ENCODE measurements at places on chromosomes 12 and 14.

GRCh38 chr12:94674835-94675234 lies 24.5 kb upstream of the TMCC3 start:
- no peak for DNase-seq

DNA sequence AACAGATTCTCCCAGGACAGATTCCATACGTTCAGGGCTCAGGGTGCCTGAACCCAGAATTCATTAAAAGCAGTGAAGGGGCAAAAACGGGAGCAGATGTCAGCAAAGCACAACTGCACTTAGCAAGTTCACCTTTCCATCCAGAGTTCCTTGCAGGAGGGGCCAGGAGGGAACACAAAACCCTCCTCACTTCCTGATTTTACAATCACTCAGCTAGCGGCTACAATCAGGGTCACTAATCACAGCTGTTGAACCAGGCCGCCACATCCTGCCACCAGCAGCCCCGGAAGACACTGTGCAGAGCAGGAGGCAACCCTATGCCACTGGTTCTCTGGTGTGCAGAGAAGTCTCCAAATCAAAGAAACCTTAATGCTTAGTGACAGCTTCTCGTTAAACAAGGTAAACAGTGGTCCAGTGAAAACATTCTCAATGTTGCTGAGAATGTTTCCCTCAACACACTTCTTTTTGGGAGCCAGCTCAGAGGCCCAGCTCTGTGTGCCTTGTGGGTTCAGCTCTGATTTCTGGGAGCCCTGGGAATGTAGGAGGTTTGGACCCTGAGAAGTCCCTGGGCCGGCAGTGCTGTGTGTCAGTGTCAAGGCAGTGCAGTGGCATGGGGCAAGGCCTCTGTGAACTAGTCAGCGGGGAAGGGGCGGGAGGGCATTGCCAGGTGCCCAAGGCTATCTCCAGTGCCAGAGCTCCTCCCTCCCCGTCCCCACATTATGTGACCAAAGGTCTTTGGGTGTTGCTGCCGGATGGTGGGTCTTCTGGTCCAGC lies 54.5 kb downstream of the VCPKMT start:
- peak; percentile 65 for DNase-seq

- DNase-seq = peak; percentile 67
These were observed 1.4 kb downstream of the MAP3K9 start for GRCh38 chr14:70807898-70808415.

- DNase-seq = no peak
These were observed 17.1 kb upstream of the DLK1 start for GRCh38 chr14:100709289-100710284.

DNA sequence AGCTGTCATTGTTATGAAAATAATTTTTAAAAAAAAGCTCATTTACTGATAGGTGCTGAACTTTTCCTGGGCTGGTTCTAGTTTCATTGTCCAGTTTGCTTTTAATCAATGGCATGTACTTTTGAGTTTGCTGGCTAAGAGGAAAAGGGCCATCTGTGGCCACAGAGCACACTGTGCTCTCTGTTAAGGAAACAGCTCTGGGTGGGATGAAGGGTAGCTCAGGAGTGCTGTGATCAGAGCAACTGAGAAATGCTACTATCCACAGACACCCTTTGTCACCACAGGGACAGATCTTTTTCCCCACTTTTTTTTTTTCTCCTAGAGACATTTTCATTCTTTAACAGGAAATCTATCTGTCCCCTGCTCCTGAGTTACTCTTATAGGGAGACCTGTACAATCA lies 387.1 kb upstream of the PRICKLE1 start:
- DNase-seq = no peak

GRCh38 chr12:5384015-5384414 lies 47.9 kb upstream of the NTF3 start:
- DNase-seq = no peak

DNA sequence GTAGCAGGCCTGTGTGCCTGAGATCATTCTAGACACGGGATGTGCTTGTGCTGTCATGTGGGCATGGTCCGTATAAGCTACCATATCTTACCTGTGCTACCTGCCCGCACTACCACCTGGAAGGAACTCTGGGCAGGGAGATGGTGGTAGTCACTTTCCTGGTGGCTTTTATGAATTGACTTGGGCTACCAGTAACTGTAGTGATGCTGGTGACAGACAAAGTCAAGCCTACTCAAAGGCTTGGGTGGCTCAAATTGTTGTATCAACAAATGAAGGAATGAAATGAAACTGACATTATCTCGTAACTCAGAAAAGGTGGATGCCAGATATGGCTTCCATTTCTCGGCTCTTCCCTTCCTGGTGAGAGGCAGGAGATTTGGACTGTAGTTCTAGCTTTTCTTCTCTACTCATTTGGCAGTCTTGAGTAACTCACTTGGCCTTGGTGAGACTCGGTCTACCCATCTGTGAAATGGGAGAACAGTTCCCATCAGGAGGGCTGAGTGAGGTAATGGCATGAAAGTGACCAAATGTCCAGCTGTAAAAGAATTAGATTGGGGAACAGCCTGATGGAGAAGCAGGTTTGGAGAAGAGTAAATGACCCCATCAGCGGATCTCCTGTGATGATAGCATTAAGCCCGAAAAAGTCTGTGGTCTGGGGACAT lies 81.3 kb downstream of the NOS1 start:
- DNase-seq = no peak

DNA sequence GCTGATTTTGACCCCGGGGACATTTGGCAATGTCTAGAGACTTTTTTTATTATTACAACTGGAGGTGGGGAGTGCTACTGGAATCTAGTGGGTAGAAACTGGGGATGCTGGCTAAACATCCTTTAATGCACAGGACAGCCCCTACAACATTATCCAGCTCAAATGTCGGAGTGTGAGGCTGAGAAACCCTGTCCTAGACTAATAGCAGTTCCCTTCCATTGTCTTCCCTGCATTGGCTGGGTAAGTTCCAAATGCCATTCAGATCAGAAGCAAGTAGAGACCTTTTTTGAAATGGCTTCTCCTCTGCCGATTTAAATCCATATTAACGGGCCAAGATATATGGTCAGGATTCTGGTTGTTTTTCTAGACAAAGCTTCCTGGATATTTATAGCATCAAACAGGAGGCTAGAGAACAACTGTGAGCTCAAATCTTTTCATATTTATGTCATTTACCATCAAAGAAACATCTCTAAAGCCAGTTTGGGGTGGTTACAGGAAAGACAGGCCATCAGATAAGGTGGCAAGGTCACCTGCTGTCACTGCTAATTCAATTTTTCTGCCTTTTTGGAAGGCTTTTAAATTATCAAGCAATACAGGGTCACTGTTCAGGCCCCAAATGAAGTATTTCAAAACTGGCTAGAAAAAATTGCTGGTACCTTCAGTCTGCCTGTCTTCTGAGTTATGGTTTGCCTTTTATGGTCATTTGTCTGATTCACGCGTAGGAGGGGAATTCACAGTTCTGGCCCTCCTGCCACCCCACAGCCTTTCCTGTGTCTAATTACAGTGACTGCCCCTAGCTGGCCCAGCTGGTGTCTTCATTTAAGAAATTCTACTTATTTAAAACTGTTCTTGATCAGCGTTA lies 20.1 kb upstream of the AKAP5 start:
- peak; percentile 39 for DNase-seq

GRCh38 chr12:56487448-56488040 lies 417 bp downstream of the GLS2 start:
- DNase-seq = peak; percentile 23

GRCh38 chr12:5428332-5429221 lies 3.3 kb upstream of the NTF3 start:
- no peak for DNase-seq

DNA sequence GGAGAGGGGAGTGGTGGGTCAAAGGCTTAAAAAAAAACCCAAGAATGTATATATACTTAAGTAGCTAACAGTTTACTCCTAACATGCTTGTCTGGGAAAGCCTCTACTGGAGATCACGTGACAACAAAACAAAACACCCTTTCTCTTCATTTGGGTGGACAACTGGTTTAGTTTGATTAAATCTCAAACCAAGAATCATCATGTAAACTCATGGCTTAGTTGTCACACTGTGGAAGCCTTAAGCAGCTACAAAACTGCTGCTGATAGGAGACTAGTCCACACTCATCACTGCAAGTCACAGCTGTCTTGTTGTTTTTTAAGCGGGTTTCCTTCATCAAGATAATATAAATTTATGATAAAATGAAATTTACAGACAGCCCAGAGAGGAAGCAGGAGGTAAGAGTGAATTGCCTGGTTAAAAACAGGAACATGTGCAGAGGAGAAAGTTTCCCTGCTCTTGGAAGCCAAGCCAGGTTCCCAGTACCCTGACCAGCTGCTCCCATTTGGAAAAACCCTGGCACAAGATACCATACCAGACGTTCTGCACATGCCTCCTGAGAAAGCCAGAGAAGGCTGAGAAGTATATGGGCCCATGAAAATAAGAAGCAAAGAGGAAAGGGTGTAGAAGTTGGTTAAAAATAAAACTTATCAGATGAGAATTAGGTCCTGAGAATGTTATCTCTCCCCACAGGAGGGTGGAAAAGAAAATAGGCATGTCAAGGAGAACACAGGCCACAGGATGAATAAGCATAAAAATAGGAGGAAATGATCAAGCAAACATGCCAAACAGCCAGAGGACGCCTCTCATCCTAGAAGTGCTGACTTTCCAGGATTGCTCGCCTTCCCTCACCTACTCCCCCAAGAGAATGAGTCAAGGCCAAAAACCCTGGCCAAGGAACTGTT lies 34.0 kb downstream of the EGLN3 start:
- no peak for DNase-seq

DNA sequence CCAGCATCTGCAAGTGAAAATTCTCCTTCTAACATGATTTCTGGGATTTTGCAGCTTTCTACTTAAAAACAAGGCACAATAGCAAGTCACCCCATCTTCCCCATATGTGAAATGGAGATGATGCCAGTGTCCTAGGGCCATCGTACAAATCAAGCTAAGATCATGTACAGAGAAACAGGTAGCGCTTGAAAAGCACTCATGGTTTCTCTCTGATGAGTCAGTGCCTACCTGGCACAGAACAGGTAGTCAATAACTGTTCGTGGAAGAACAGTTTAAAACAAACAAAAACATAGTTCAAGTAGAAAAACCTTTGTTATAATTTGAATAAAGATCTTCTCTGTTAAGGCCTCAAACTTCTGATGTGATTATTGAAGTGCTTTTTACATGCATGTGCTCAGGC lies 46.9 kb downstream of the RAD52 start:
- DNase-seq = no peak

GRCh38 chr12:22396253-22396652 lies 61.7 kb upstream of the ST8SIA1 start:
- DNase-seq = no peak

DNA sequence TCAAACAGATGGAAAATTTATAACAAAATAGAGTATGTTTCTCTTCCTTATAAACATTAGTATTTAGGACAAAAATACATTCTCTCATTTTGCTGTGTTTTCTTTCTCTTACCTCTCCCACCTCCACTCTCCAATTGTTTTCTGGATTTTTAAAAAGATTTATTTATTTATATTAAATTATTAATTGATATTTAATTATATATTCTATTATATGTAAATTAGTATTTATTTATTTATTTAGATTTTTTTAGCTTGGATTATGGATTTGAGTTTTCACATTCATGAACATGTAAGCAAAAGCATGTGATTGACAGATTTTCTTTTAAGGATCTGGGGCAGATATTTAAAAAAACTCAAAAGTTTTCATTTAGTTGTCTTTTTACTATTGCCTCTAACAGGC lies 35.6 kb downstream of the SCN8A start:
- no peak for DNase-seq

DNA sequence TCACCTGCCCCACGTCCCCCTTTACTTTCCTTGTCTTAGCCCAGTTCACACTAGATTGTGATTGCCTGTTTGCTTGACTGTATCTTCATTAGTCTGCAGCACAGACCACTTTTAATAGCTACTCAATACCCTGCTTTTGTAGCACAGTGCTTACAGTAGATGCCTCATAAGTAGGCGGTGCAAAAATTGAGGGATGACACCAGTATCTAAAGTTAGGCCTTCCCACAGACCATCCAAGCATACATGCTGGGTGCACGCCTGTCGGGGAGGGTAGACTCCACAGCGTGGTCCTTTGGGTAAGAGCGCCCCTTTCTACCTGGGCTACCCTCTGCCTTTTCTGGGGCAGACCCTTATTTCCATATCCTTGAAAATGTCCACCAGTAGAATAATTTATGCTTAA lies 140.8 kb downstream of the GCH1 start:
- no peak for DNase-seq

DNA sequence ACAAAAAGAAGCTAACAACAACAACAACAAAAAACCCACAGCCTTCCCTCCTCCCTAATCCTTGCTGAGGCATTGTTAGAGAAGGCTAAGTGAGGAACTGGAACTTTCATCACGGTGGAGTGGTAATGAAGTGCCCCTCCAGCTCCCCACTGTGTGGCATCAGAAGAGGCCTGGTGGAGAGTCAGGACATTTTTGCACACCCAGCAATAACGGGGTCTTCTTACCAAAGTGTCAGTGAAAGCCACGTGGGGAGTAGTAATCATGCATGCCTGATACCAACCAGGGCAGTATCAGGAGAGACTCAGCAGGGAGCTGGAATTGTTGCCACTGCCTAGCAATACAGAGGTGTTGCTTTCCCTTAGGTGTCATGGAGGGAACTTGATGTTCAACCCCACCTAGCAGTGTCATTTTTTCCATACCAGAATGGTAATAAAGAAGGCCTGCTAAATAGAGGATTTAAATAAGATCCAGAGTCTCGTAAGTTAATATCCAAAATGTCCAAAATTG lies 299.7 kb upstream of the RGS6 start:
- no peak for DNase-seq

DNA sequence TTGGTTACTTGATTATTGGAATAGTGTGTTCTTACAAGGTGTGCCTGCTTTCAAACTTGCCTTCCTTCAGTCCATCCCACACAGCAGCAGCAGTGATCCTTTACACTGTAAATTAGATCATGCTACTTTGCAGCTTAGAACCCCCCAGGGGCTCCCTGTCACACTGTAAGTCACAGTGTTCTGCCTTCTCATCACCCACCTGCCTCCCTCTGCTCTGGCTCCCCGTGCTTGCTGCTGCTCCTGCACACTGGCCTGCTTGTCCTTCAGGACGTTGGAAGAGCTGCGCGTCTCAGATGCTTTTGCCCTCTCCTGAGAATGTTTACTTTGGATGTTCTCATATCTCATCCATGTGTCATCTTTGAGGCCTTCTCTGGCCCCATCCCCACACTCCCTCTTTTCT lies 27.3 kb downstream of the ZC3H14 start:
- DNase-seq = no peak

- no peak for DNase-seq
These were observed 44.7 kb upstream of the USP15 start for GRCh38 chr12:62215506-62215905.

DNA sequence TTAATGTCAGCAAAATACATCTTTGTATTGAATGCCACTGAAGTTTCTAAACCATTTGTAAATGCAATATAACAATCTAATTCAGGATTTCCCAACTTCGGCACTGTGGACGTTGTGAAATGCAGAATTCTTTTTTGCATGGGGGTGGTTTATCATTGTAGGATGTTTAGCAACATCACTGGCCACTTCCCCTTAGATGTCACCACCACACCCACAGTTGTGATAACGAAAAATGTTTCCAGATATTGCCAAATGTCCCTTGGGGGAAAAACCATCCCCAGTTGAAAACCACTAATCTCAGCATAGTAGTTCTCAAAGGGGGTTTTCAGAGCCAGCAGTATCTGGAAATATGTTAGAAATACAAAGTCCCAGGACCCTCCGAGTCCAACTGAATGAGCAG lies 203.3 kb downstream of the NAV3 start:
- DNase-seq = no peak
